Right ventricle myocardium inferior (tissue), 1 donor: ENCODE measurements at places on chromosomes 16 and 17. TPM values are rescaled to one million over a fixed set of nuclear protein-coding genes. Genes with fewer than 3 reads are reported as not detected.

DNA sequence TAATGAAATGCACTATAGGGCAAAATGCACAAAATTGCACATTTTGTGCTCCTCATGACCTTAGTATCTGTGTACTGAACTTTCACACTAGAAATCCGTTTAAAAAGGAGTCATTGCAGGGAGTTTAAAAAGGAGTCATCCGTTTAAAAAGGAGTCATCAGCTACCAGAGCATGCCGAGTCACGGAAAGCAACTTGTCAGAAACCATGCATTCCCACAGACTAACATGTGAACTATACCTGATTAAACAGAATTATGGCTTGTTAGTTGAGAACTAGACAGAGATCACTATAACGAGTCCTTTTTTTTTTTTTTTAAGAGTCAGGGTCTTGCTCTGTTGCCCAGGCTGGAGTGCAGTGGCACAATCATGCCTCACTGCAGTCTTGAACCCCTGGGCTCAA lies 35.9 kb downstream of the SLC6A4 start:
- DNase-seq = no peak

DNA sequence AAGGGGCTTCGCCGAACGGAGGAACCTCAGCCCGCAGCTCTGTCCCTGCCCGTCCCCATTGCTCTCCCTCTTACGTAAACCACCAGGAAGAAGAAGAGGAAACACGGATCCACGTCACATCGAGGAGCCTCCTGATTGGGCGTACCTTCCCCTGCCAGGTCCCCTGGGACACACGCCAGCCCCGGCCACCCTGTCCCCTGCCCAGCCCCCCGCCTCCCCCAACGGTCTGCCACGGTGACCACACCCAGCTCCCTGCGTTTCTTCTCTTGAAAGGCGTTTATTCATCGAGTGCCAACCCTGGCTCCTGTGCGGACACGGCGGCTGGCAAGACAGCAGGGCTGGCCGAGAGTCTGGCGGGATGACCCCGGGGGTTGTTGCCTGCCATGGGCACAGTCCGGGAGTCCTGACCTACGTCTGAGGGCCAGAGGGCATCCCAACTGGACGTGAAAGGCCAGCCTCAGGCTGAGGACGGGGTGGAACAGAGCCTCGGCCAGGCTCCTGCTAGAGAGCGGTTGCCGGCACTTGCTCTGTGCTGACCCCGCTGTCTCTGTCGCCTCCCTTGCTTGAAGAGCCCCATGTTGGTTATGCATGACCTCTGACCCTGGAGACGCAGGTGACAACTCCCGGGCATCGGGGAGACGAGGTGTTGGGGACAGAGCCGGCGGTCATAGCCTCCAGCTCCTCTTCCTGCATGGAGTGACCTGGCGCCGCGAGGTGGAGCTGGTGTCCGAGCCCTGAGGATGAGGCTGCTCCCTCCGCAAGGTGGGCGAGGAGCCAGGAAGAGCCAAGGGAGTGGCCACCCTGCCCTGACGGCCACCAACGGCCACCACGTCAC lies 40.5 kb upstream of the ACSF3 start:
- peak; percentile 68 for DNase-seq

DNA sequence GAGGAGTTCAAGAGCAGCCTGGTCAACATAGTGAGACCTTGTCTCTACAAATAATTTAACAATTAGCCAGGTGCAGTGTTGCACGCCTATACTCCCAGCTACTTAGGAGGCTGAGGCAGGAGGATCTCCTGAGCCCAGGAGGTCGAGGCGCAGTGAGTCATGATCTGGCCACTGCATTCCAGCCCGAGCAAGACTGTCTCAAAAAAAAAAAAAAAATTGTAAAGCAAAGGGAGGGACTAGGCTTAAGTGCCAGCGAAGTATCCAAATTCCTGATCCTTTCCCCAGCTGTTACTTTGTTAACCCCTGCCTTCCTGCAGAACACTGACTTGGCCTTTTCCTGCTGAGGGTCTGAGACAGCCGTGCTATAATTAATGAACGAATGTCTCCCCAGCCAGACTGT lies 2.7 kb downstream of the GDPD3 start:
- no peak for DNase-seq

DNA sequence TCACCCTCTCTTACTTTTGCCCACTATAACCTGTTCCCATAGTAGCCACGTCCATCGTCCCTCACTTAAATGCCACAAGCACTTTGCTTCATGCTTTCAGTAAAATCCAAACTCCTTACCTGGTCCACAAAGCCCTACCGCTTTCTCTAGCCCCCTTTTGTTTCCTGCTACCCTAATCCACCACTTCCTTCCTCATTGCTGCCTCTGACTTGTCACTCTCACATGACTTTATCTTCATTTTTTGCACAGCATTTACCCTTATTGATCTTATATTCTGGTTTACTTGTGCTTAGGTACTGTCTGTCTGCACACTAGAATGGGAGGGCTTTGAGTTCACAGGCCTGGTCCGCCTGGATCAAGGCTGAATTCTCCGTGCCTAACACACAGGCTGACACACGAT lies 340.0 kb downstream of the XYLT1 start:
- no peak for DNase-seq

GRCh38 chr17:6135996-6136395 lies 65.8 kb downstream of the WSCD1 start:
- DNase-seq = no peak

- no peak for DNase-seq
These were observed 7.8 kb downstream of the ARRB2 start for GRCh38 chr17:4718276-4718675.

- peak; percentile 2 for DNase-seq
These were observed 3.3 kb downstream of the SRCIN1 start for GRCh38 chr17:38602453-38602852.

GRCh38 chr16:60553090-60553757 lies 1483.0 kb downstream of the CDH8 start:
- no peak for DNase-seq

- DNase-seq = no peak
These were observed 20.8 kb downstream of the NPRL3 start for GRCh38 chr16:117379-118365.

The AURKB gene
- 1.2 TPM for total RNA-seq

The HOXB3 gene
- 1.2 TPM for total RNA-seq
